GM04503 (cell line): ENCODE measurements at places on chromosomes 16 and 17.

DNA sequence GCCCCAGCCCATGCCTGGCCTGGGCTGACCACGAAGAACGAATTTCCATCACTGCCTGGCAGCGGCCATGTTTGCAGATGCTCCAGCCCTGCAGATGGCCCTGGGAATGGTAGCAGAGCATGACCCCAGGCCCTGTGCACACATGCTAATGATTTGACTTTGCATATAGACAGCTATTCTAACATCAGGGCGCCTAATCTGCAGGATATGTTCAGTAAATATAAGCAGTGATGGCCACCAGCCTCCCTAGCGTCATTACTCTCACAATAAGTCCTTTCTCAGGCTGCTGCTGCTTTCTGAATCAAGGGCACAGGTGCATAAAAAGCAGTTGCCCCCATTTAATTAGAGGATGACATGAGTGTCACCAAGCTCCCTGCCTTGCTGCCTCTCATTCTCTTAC lies 24.2 kb downstream of the DNAH9 start:
- DNase-seq, result no peak

GRCh38 chr17:82658331-82658730 lies 10.1 kb upstream of the WDR45B start:
- DNase-seq, result no peak

- DNase-seq, result no peak
These were observed 1.7 kb downstream of the SLC5A2 start for GRCh38 chr16:31484491-31485171.

DNA sequence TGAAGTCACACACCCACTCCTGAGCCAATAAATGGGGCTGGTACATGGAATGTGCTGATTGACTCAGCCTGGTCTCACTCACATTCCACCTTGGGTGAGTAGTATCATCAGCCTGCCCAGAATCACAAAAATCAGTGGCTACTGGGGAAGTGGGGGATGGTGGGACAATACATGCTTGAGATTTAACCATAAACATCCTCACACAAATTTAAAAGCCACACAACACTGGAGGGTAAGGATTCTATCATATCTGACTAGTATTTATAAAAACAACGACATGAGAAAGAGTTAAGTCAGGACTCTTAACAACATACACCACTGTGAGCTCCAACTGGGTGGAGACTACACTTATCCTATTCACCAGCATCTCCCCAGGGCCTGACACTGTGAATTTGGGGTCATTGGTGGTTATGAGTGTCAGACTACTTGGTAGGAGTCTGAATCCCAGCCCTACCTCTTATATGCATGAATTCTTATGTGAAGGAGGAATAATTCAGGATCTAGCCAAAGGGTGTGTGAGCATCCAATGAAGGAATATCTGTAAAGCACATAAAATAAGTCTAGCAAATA lies 26.0 kb upstream of the IRX6 start:
- peak; percentile 17 for DNase-seq

DNA sequence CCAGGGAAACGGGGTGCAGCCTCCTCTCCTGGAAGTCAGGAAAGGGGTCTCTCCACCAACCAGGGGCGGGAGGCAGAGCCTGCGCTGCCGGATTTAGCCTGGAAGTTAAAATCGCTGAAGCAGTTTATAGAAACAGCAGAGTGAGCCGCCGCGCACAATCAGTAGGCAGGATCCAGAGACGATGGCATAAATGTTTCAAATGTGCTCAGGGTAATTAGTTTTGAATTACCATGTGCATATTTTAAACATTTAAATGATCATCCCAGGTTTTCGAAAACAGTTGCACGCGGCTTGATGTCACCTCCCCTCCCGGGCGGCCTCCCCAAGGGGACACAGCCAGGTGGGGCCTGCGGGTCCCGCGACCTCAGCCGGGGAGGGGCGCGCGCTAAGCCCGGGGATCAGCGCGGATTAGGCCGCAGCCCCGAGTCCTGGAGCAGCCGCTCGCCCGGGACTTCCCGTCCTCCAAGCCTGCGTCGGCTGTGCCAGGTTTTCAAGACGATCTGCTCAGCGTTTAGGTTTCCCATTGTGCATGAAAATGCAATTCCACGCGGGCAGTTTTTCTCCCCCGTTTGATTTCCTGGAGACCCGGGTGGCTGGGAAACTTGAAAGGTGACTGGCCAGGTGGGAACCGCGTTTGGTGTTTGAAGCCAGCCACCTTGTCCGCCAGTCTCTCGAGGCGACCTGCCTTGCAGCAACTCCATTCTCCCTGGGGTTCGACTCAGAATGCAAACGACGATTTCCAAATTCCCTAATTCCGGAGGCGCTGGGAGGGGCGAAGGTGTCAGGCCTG lies 78.3 kb downstream of the RPA1 start:
- DNase-seq, result no peak
